Activated naive CD8-positive, alpha-beta T cell treated with anti-CD3 and anti-CD28 coated beads, Interleukin-2, amount 50 U/mL, for 16 hours (primary cell): ENCODE measurements at places on chromosomes 16 and 17.

GRCh38 chr17:14092808-14093207, 23.5 kb downstream of the COX10 start:
- no peak for DNase-seq

- DNase-seq: no peak
Observed at GRCh38 chr16:12484972-12485371, 318.7 kb downstream of the CPPED1 start.

- DNase-seq: no peak
Observed at GRCh38 chr16:10883004-10883403, 6.0 kb downstream of the CIITA start.

DNA sequence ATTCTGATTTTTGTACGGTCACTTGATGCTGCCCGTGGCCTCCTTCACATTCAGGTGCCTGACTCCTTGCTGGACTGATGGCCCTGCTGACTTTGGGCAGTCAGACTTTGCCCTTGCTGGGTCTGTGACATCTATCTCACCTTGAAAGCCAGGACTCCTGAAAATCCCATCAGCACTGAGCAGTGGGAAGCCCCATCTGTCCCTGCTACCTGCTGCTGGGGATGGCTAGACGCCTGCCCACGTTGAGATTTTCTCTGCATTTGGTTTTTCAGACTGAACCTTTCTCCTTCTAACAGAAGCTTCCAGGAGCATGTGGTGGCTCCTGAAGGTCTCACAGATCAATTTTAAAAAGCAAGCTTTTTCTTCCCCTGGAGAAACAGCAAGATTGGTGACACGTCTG, 10.2 kb upstream of the ZNF18 start:
- no peak for DNase-seq

- no peak for DNase-seq
Observed at GRCh38 chr17:34386343-34386696, 23.3 kb upstream of the CCL1 start.

DNA sequence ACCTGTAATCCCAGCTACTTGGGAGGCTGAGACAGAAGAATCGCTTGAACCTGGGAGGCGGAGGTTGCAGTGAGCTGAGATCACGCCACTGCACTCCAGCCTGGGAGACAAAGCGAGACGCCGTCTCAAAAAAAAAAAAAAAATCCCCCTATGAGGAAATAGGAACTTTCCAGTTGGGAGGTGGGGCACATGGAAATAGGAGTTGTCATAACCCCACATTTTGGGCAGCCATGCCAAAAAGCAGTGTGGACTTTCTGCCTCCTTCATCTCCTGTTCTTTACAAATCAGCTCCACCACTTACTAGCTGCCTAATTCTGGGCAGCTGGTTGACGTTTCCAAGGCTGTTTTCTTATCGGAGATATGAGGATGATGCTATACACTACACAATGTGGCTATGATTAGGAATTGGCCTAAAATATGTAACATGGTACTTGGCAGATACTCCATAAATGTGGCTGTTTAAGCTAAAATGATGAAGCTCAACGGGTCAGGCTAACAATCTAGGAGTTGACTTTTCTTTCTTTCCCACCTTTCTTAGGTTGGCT, 21.5 kb upstream of the CCL5 start:
- no peak for DNase-seq

- no peak for DNase-seq
Observed at GRCh38 chr17:59425085-59425931, 93.9 kb downstream of the YPEL2 start.

- DNase-seq: no peak
Observed at GRCh38 chr16:9441012-9441411, 349.6 kb downstream of the HAPSTR1 start.

DNA sequence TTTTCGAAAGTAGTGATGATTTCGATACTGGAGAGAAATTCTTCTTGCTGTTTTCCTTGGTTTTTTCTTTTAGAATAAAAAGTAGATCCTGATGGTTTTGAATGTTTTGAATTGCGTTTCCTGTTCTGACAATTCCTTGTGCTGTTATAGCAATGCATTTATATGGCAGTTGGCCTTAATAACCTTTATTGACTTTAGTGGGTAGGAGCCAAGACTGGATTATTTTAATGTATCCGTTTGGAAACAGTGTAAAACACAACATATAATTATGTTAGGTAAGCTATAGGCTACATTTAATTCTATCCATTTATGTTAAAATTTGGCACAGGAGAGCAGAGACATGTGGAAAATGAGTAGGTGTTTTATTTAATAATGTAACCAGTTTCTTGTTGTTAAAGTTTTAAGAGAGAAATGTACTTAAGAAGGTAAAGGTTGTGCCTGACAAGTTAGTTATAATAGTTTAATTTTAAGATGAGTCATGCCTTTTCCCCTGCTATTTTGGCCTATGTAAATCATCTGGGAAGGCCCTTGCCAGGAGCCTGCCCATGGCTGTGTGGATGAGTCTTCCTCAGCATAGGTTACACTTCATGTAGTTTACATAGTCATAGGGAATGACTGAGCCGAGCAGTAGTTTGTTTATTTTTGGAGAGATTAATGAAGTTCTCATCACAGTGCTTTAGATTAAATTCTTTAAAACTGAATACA, 189.9 kb downstream of the FTO start:
- no peak for DNase-seq

DNA sequence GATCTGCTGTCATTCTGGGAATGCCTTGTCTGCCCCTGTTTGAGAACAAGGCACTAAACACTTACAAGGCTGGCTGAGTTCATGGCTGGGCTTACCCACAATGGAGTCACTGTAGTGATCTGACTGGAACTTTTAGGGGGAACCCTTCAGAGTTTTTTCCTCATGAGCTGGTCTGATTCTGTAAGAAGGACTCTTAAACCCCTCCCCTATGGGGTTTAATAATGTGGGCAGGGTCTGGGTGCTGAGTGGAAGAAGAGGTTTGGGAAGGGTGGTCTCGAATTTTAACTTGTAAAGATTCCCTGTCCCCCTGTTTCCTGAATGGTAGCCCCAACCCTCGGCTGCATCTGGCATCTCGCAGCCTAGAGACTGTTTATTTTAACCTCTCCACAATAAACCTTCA, 30.6 kb downstream of the OSBPL7 start:
- DNase-seq: no peak

DNA sequence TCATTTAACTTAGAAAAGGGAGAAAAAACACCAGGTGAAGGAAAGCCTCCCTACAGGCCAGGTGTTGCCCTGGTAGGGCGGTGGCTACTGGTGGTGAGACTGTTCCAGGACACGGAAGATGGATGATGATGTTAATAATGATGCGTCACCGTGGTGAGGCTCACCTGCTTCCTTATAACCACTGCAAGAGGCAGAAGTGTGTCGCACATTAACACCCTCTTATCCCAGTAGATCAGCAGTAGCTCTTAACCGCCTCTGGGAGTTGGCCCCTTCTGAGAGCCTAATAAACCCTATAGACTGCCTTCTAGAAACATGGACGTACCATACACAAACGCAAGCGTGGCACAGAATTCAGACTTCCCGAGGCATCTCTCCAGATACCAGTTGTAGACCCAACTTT, 7.8 kb downstream of the BFAR start:
- no peak for DNase-seq

DNA sequence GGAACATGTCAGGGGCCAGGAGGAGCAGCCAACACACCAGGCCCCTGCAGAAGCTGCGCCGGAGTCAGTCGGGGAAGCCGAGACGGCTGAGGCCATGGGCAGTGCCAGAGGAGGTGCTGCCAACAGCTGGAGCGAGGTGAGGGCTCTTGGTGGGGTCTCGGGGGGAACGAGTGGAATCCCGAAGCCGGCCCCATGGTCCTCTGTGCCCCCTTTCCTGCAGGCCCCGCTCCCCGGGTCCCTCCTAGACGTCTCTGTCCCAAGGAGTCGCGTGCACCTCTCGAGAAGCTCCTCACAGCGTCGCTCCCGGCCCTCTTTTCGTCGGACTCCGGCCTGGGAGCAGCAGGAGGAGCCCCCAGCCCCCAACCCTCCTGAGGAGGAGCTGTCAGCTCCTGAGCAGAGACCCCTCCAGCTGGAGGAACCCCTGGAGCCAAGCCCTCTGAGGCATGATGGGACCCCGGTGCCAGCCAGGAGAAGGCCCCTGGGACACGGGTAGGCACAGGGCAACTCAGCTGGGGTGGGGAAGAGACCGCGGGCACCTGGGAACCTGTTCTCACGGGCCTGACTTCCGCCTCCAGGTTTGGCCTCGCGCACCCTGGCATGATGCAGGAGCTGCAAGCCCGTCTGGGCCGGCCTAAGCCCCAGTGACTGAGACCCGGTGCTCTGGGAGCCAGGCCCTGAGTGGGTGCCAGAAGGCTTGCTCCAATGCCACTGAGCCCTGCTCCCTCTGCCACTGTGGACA, 3.6 kb downstream of the APOBR start:
- no peak for DNase-seq

- no peak for DNase-seq
Observed at GRCh38 chr17:37142294-37142896, 193.6 kb downstream of the AATF start.

DNA sequence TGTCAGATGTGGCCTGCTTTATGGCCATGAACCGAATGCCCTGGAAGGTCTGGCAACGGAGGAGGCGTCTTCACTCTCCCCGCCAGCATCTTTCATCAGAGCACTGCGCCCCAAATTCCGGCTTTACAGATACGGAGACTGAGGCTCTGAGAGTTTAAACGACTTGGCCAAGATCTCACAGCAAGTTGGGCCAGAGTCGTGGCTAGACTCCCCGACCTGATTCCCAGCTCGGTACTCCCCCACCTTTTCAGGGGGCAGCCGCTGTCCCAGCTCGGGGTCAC, 1.7 kb downstream of the NGFR start:
- DNase-seq: no peak

GRCh38 chr17:10156948-10157607, 41.3 kb downstream of the GAS7 start:
- no peak for DNase-seq

- no peak for DNase-seq
Observed at GRCh38 chr17:7174603-7175326, 4.4 kb downstream of the ASGR1 start.

- no peak for DNase-seq
Observed at GRCh38 chr16:58577141-58577540, 52.5 kb downstream of the CNOT1 start.

DNA sequence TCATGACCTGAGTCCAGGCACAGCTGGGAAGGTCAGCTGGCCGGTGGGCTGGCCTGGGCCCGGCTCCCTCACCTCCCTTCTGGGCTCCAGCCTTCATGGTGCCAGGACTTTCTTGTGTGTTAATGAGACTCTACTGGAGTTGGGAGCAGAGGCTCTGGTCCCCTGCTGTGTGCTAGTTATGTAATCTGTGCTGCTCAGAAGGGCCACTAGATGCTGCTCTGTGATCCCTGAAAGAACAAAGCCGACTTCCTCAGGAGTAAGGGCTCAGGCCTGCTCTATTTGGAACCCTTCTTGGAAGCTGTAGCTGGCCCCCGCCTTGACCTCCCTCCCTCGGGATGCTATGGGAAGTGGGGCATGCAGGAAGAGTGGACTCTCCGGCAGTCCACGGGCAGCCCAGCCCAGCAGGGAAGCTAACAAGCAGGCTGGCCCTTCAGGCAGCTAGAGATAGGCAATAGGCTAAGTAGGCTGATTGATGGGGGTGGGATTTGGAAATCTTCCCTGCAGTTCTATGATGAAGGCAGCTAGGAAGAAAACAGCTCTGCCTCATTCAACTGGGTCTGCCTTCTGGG, 3.3 kb upstream of the CDK5R1 start:
- DNase-seq: no peak

DNA sequence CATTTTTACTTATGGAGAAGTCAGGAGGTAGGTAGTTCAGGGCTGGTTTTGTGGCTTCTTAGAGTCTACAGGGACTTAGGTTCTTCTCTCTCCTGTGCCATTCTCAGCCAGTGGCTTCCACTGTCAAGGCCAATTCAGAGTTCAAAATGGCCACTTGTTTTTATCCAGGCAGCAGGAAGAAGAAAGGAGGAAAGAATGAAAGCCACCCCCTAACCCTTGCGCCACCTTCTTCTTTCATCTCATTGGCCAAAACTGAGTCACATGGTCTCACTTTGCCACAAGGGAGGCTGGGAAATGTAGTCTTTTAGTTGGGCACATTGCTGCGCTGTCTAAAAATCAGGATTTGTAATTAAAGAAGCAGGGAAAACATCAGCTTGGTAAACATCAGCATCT, 60.8 kb upstream of the MED9 start:
- no peak for DNase-seq

- no peak for DNase-seq
Observed at GRCh38 chr17:73934696-73935095, 268.8 kb upstream of the RPL38 start.

GRCh38 chr17:45345554-45346215, 28.9 kb upstream of the MAP3K14 start:
- no peak for DNase-seq

DNA sequence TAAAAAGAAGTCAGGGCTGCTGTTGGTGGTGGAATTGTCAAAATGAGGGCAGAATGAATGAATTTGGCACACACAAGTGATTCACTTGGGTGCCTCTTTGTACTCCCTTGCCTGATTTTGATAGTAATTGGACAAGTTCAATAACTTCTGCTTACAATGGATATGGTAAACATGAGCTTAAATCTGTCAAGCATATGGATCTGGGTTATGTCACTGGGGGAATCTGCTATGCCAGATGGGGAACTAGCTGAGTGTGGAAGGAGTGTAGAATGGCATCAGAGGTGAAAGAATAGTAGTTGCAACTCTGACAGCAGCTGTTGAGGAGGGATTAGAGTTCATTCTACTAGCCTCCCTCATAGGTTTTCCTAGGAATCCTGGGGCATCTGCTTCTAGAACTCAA, 724.2 kb upstream of the CDH8 start:
- no peak for DNase-seq

GRCh38 chr17:73991260-73991659, 212.2 kb upstream of the RPL38 start:
- DNase-seq: no peak
